ENCODE measurements at places on chromosomes 1 and 21.
A peak's percentile ranks its signal among the peaks of the same experiment; 100 is the strongest.

DNA sequence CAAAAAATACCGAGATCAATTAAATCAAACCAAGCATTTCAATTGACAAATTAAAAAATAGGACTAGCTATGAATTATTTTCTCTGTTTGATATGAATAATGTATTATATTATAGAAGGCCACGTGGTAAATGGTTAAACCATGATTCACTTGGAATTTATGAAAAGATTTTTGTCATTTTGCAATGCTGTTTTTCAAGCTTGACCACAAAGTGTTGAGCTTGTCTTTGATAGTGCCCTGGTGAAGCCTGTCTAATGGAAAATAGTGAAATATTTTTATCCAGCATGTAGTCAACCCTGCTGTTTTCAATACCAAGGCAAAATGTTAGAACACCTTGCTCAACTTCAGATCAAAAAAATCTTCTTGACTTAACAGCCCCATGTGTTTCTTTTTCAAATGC, 288.0 kb upstream of the PRMT6 start:
- DNase-seq, result peak; percentile 52

DNA sequence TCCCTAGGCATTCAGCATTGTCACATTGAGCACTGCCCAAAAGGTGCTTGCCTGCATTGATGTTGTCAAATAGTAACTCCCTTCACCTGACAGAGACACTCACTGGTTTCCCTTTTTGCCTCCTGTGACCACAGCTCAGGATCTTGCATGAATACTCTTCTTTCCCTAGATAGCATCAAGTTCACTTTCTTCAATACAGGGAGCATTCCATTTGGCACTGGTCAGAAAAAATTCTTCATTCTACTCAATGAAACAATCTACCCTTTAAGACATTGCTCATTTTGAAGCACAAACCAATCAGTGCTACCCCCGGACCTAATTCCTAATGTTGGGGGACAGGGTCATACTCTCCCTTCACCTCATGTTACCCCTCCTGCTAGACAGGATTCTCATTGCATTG, 319.0 kb upstream of the SNX7 start:
- DNase-seq, result peak; percentile 50

DNA sequence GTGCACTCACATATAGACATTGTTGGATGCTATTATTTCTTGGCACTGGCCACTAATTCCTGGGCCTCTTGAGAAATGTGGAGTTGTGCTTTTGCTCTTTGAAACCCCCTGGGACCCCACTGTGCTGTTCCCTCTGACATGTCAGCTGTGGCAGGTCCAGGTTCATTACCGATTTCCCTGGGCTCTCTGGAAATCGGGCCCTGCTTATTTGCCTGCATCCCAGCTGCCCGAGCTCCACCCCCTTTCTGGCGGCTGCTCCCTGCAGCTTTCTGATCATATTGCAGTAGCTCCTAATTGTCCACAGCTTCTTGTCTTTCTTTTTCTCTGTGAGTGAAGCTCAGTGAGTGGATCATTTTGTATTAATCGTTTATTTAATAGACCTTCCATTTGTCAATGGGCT, 183.7 kb upstream of the FAM78B start:
- no peak for DNase-seq

- DNase-seq, result no peak
Measured at GRCh38 chr1:101444873-101445618, 208.2 kb downstream of the S1PR1 start.

- no peak for DNase-seq
Measured at GRCh38 chr1:234647758-234648157, 37.8 kb upstream of the IRF2BP2 start.
